ENCODE measurements at places on chromosomes 1 and 21.

- peak; percentile 61 for DNase-seq
These were observed 2.2 kb downstream of the NAV1 start for GRCh38 chr1:201540846-201541735.

DNA sequence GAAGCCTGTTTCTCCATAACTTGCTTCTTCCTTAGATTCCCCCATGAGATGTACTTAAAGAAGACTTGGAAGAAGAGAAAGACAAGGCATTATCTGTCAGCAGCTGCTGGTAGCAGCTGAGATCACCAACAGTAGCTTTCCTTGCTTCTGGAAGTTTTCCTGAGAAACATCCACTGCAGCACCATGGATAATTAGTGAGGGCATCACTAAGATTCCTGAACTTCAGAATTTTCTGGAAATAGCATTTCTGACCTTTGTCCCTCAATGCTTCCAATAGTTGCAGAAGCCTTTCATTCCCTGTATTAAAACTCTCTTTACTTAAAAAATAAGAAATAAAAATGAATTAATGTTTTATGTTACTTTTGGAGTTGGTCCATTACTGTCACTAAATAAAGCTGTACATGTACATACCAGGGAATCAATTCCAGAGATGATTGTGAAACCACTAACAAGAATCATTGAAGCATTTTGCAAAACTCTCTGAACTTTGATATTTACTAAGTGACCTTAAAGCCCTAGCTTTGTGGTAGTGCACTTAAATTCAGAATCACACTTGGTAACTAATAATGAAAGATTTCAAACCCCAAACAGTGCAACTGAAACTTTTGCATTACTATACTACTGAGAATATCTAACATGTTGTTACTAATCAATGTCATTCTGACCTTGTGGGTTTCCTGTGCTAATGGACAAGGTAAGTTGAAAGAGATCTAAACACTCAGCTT lies at the start of gene CFHR4:
TSS of gene CFHR4 (plus strand) at position 538 of the 725 bp plus-strand sequence. CDS start at position 637, 99 bp downstream.
- DNase-seq: no peak

GRCh38 chr1:87894062-87894461 lies 565.4 kb downstream of the LMO4 start:
- DNase-seq: no peak

- peak; percentile 14 for DNase-seq
These were observed 109.5 kb upstream of the ZNF648 start for GRCh38 chr1:182170891-182171461.

All from NCI-H69 (cell line).